Neural crest cell (in vitro differentiated cells): ENCODE measurements at places on chromosomes 2 and 18. TPM values are rescaled to one million over a fixed set of nuclear protein-coding genes. Genes with fewer than 3 reads are reported as not detected.

The NETO1 gene
- total RNA-seq = 6.1 and 6.9 TPM in 2 replicates

The GPR155 gene
- 1.5 and 1.7 TPM in 2 replicates for total RNA-seq

The SERPINB12 gene
- total RNA-seq = not detected in 2 replicates

The L3MBTL4 gene
- 0.50 and 0.65 TPM in 2 replicates for total RNA-seq

The PPP1R1C gene
- total RNA-seq = 1.7 and 2.2 TPM in 2 replicates

GRCh38 chr2:211141646-211142045 is 585.2 kb downstream of the CPS1 start:
- no peak for DNase-seq
- no peak overlapping the region for H3K4me3 ChIP-seq
- H3K27me3 ChIP-seq = no peaks in the 10 kb centered on the region
- no peak overlapping the region for H3K27ac ChIP-seq
- no peaks in the 10 kb centered on the region for H3K4me1 ChIP-seq

DNA sequence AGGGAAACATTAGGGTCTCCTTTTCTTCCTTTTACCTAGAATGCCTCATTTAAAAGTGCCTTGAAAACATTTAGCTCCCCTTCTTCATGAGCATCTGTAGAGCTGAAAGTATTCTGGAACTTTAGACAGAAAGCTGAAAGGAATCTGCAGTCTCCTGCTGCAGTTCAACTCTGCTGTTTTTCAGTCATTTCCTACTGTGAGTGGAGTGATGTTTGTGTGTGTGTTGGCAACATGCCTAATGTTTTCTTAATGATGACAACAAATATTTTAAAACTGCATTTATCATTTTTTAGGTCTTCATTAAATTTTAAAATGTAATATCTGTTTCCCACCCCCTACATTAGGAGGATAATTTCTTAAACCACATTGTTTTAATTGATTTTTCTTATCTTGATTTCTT is 66.6 kb downstream of the TWSG1 start:
- H3K36me3 ChIP-seq = peaks cover 24% of the 10 kb centered on the region
- H3K4me3 ChIP-seq = no peak overlapping the region
- H3K27ac ChIP-seq = no peak overlapping the region
- H3K4me1 ChIP-seq = no peaks in the 10 kb centered on the region
- DNase-seq = no peak
- no peaks in the 10 kb centered on the region for H3K27me3 ChIP-seq

DNA sequence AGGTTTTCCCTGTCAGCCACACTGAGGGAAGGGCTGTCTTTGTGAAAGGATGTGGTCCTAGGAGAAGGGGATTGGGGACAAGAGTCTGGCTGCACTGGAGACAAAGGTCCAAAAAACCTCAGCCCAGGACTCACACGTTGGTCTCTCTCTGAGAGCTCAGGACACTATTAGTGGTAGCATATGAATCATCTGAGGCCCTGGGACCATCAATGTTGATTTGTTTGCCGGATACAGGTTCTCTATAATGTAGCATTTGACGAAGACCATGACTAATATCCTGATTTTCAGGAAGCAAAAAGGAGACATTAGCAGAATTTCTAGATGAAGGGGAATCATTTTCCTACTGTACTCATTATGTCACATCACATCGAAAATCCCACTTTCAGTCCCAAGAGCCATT is 22.2 kb upstream of the DNAH6 start:
- H3K36me3 ChIP-seq = no peaks in the 10 kb centered on the region
- H3K27me3 ChIP-seq = peaks cover under 1% of the 10 kb centered on the region
- H3K4me3 ChIP-seq = no peak overlapping the region
- DNase-seq = no peak
- no peaks in the 10 kb centered on the region for H3K4me1 ChIP-seq

GRCh38 chr2:46481198-46482193 is 2.1 kb downstream of the TMEM247 start:
- no peak for DNase-seq
- H3K4me1 ChIP-seq = peaks cover 4% of the 10 kb centered on the region
- H3K27ac ChIP-seq = no peak overlapping the region
- no peak overlapping the region for H3K4me3 ChIP-seq
- no peaks in the 10 kb centered on the region for H3K36me3 ChIP-seq
- no peaks in the 10 kb centered on the region for H3K27me3 ChIP-seq

DNA sequence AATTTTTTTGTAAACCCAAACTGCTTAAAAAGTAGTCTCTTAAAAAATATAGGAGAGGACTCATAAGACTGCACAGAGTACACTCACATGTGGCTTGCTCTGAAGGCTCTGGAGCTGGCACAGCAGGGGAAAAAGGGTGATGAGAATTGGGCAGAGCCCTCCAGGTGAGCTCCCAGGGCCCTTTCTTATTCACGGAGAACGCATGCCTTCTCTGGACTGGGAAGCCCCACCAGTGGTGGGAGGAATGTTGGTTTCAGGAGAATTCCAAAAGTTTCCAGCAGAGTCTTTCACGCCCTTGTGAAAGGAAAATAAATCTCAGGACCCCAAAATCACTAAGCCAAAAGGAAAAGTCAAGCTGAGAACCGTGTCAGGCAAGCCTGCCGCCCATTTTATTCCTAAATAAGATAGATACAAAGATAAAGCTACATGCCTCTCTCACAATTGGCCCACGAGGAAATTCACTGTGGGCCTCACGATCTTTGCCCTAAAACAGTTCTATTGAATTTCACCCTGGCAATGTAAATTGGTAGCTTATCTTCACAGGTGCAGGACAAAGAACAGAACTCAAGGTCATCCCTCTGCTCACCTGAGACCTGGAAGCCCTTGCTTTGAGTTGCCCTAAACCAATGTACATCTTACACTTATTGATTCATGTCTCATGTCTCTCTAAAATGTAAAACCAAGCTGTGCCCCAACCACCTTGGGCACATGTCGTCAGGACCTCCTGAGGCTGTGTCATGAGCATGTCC is 15.5 kb upstream of the MC5R start:
- H3K27me3 ChIP-seq = peaks cover 45% of the 10 kb centered on the region
- no peak overlapping the region for H3K4me3 ChIP-seq
- H3K27ac ChIP-seq = no peak overlapping the region

The CD28 gene
- total RNA-seq = not detected in 2 replicates

The VPS4B gene
- 34.2 and 41.8 TPM in 2 replicates for total RNA-seq

DNA sequence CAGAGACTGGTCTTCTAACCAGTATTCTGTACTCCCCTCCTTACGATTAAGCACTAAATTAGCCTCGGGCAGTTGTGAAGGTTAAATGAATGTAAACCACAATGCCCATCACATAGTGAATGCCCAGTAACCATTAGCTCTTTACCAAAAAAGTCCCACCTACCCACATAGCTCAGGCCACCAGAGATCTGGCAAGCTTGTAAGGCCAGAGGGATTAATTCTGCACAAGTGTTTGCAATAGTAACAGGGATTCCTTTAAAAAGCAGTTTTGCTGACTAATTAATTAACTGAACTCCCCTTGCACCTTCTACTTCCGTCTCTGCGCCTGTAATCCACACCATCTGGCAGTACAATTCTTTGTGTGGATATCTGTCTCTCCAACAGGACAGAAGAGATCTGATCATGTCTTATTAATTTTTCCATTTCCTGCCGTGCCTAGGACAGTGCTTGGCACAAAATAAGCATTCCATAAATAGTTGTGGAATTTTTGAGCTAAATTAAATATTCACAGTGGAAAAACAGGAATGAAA is 36.2 kb upstream of the IGFBP2 start:
- no peaks in the 10 kb centered on the region for H3K36me3 ChIP-seq
- no peaks in the 10 kb centered on the region for H3K27me3 ChIP-seq
- H3K4me1 ChIP-seq = no peaks in the 10 kb centered on the region

DNA sequence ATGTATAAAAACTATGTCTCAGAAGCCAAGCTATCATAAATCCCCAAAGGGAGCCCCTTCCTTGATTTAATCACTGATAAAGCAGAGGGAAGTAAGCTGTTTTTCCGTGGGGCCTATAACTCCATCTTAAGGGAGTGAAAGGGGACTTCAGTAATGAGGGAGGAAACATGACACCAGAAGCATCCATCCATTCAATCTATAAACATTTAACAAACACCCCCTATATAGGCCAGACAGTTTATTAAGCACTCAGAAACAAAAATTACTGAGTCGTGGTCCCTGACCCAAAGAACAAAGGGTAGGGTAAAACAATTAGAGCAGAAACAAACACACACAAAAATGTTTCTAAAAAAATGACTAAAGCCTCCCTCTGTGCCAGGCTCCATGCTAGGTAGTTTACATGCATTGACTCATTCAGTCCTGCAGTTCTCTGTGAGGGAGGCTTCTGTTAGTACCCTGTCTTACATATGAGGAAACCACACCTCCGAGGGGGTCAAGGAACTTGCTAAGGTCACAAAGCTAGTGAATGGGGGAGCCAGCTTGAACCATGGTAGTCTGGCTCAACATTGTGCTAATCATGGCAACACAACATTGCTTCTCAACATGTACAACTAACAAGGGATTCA is 472.1 kb downstream of the CDH2 start:
- no peaks in the 10 kb centered on the region for H3K27me3 ChIP-seq
- H3K36me3 ChIP-seq = peaks cover 13% of the 10 kb centered on the region
- peaks cover 22% of the 10 kb centered on the region for H3K4me1 ChIP-seq
- no peak overlapping the region for H3K4me3 ChIP-seq
- DNase-seq = no peak

DNA sequence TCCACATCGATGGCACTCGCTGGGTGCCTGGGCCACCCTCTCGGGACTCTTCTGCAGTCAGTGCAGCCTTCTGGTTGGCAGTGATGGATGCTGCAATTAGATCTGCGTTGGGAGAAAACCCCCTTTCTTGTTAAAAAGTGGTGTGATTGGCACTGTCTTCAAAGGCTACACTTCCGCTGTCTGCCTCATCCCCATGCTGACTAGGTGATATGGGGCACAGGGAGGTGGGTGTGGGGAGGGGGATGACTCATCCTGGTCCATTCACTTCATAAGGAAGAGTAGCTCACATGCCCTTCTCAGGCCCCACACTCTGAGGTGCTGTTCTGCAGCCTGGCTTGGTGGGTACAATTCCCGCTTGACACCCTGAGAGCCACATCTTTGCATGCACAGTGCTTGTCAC is 77.4 kb downstream of the THNSL2 start:
- H3K27ac ChIP-seq = no peak overlapping the region
- no peak for DNase-seq
- H3K4me3 ChIP-seq = no peak overlapping the region
- no peaks in the 10 kb centered on the region for H3K4me1 ChIP-seq
- H3K27me3 ChIP-seq = no peaks in the 10 kb centered on the region
- H3K36me3 ChIP-seq = peaks cover under 1% of the 10 kb centered on the region

GRCh38 chr2:162915858-162916257 is 77.3 kb upstream of the KCNH7 start:
- H3K27ac ChIP-seq = no peak overlapping the region
- H3K27me3 ChIP-seq = no peaks in the 10 kb centered on the region
- no peaks in the 10 kb centered on the region for H3K4me1 ChIP-seq

The SPP2 gene
- total RNA-seq = not detected in 2 replicates
